Right renal cortex interstitium (tissue), 3 donors: ENCODE measurements at places on chromosomes 2 and 18.

GRCh38 chr2:46351750-46352138 is 54.5 kb downstream of the EPAS1 start:
- DNase-seq, result no peak

DNA sequence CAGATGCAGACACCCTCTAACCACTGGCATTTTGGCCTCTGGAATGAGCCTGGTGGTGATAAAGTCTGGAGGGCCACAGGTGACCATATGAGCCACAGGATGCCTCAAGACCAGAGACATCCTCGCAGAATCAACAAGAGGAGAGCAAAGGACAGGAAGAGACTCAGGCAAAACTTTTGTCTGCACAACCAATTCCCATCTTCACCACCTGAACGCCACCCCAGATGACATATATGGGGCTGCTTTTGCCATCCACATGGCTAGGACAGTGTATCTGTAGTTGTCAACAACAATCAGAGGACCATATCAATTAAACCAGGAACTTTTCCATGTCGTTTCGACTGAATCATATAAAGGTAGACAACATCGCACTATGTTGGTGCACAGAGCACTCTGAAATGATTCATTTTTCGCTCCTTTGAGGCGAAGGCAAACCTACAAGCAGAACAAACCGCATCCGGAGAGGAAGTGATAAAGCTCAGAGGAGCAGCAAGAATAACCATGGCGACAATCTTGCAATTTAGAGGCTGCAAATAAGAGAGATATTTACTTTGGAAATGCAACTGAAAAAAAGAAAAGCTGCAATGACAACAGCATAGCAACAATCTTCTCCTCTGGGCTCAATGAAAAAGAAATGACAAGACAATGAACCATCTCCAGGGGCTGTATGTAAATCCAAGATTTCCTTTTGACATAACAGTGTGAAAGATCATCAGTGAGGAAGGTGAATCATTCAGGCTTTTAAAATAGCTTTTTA is 204.5 kb downstream of the ARL4C start:
- DNase-seq, result no peak

DNA sequence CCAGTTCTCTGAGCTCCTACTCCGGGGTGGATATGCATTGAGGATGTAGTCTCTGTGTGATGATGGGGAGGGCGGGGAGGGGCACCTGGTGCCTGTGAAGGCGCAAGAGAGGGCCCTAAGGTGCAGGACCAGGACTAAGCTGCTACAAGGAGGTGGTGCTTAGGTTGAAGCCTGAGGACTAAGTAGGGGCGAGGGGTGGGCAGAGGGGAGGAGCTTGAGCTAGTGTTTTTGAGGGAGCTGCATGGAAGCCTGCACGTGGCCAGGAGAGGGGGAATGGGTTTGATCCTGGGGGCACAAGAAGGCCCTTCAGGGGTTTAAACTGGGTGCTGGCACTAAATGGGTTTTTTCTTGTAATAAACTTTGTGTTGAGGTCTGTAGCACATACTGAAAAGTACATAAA is 105.0 kb downstream of the UGGT1 start:
- DNase-seq, result no peak

GRCh38 chr18:76213991-76214390 is 281.1 kb downstream of the ZNF516 start:
- DNase-seq, result no peak

GRCh38 chr2:95063086-95063958 is 37.8 kb downstream of the MAL start:
- no peak for DNase-seq

GRCh38 chr18:12839526-12840196 is 44.4 kb downstream of the PTPN2 start:
- DNase-seq, result no peak

- no peak for DNase-seq
These were observed 196.7 kb upstream of the EPC2 start for GRCh38 chr2:148447877-148448276.

DNA sequence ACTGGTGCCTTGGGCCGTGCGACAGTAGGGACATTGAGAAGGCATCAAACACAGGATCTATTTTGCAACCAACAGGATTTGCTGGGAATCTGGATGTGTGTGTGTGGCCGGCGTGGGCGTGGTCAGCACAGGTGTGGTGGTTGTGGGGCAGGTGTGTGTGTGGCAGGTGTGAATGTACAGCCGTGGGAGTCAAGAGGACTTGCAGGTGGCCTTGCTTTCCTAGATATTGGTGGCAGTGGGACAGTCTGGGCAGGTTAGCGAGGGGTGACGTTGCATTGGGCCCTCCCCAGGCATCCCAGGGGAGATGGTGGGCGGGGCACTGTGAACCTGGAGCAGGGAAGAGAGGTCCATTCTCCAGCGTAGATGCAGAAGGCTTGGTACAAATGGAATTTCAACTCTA is 3.2 kb upstream of the LIMS2 start:
- no peak for DNase-seq
